Activated T-cell treated with anti-CD3 and anti-CD28 coated beads, Interleukin-2, amount 50 U/mL, for 48 hours (primary cell): ENCODE measurements at places on chromosomes 13 and 19.

DNA sequence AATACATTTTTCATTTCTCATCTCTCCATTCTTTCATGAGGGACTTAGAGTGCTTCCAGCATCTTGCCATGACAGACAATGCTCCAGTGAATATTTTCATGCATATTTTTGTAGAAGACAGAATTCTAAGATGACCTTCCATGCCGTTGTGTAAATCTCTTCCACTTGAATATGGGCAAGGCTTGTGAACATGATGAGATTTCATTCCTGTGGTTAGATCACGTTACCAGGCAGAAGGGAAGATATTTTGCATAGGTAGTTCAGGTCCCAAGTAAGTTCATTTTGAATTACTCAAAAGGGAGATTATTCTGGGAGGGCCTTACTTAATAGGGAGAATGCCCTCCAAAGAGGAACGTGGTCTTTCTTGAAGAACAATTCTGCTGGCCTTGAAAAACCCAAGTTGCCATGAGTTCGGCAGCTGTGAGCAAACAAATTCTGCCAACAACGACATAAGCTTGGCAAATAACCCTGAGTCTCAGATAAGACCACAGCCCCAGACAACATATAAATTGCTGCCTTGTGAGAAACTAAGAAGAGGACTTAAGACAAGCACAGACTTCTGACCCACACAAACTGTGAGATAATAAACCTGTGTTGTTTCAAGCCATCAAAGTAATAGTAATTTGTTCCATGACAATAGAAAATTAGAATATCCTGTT lies 400.5 kb upstream of the GPC6 start:
- DNase-seq = no peak

DNA sequence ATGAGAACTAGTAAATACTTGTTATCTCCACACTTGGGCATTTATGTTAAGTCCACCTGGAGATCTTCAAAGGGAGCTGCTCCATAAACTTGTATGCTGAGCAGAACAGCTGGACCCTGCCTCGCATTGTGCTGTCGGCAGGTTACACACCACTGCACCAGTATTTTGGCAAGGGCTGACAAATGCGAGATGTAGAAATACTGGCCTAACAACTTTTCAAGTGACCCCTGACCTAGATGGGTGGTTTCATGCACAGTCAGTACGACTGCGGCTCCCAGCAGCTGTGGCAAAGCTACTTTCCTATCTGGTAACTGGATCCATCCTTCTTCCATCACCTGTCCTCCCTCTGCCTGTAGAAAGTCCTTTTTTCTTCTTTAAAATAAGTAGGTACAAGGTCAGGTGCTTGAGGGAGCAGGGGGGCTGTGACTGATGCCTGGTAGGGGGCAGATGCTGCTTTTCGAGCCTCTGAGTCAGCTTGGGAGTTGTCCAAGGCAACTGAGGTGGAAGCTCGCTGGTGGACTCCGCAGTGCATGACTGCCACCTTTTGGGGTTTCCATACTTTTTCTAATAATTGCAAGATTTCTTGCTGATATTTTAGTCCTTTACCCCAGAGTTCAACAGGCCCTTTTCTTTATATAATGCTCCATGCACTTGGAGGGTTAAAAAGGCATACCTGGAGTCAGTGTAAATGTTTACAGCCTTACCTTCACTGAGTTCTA lies 86.8 kb downstream of the SLC25A15 start:
- no peak for DNase-seq

DNA sequence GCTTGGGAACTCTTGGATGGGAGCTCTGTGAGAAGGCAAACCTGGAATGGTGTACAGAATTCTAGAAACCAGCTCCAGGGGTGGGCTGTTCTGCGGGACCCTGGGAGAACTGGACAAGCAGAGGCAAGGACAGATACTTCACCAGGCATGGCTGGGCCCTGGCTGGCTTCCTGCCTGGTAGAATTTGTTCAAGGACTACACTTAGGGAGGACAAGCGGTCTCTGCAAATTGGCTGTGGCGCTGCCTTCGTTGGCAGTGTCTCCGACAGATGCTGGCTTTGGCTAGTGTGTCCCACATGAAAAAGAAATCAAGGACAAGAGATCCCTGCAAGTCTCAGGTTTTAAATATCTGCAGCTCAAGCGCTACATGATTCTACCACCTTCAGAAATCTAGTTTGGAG lies 12.4 kb downstream of the CEBPG start:
- no peak for DNase-seq

- DNase-seq = no peak
Measured at GRCh38 chr13:77300176-77301037, 26.5 kb downstream of the MYCBP2 start.

DNA sequence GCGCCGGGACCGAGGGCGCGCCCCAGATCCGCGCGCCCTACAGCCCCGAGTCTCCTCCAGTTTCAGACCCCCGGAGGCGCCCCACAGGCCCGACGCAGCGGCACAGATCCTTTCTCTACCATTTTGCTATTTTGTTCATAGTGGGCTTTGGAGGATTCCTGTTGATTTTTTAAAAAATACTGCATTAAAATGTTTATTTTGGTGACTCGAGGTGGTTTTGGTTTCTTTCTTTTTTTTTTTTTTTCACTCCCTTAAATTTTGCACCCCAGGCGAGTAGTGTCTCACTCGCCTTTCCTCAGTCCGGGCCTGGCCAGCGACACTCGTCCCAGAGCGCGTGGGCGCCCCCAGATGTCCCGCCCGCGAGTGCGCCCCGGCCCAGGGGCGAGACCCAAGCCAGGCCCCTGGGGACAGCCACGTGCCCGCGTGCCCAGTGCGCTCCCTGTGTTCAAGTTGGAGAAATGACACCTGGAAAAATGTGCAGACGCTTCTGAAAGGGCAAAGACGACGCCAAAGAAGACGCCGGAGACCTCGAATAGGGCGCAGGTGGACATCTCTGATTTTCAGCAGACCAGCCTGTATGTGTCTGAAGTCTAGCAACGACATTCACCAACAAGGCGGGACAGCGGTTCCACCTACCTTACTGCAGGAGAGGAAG lies 471 bp upstream of the INSR start:
- peak; percentile 48 for DNase-seq

- no peak for DNase-seq
Measured at GRCh38 chr13:23949736-23950135, 52.4 kb upstream of the C1QTNF9B start.

DNA sequence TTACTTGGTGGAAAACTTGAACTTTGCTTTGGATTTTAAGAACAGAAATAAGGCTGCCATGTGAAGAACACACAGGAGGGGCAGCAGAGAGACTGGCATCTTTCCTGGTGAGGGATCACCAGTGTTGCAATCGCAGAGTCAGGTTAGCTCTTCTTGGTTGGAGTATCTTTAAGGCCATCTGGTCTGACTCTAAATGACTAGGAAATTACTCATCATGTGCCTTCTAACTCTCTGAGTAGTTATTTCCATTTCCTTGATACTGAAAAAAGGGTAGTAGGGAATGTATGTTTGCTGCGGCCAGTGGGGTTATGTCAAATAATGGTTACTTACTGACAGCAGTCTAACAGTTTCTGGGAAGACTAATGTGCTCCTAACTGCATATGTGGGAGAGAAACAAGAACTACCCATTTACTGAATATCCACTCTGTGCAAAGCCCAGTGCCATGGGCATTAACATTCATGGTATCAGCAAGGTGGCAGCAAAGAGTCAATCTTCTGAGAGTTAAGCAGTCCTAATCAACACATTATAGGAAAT lies 122.1 kb downstream of the COG6 start:
- DNase-seq = peak; percentile 64

GRCh38 chr13:60501236-60501635 lies 104.2 kb downstream of the TDRD3 start:
- no peak for DNase-seq

GRCh38 chr19:52735734-52736133 lies 890 bp upstream of the ZNF611 start:
- DNase-seq = no peak

GRCh38 chr19:45576682-45577081 lies 7.9 kb downstream of the OPA3 start:
- no peak for DNase-seq

DNA sequence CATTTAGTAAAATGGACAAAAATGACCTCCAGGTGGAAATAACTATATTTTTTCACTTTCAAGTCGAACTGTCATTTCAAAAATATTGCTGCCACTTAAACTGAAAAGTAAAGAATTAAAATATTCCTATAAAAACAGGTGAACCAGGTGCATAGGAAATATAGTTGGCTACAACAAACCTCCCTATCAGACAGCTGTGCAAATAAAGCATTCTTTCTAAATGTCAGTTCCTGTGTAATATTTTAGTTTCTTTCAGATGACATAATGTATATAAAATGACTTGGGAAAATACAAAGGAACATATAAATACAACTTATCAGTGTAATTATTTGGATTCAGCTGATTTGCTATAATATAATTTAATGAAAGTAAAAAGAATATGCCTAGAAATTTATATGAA lies 403.5 kb upstream of the GPC6 start:
- no peak for DNase-seq

- peak; percentile 93 for DNase-seq
Measured at GRCh38 chr19:57191141-57192076, at the start of gene ZNF264. TSS of gene ZNF264 (plus strand) at chr19:57191500. CDS start at chr19:57191914, 414 bp downstream.

GRCh38 chr13:81396192-81396591 lies 1055.3 kb upstream of the SPRY2 start:
- DNase-seq = no peak

- DNase-seq = peak; percentile 65
Measured at GRCh38 chr13:73765651-73766384, 368.4 kb downstream of the KLF12 start.

GRCh38 chr19:9309974-9310446 lies 372 bp upstream of the ZNF699 start:
- DNase-seq = no peak

GRCh38 chr19:32966750-32967149 lies 5.0 kb downstream of the CEP89 start:
- no peak for DNase-seq

DNA sequence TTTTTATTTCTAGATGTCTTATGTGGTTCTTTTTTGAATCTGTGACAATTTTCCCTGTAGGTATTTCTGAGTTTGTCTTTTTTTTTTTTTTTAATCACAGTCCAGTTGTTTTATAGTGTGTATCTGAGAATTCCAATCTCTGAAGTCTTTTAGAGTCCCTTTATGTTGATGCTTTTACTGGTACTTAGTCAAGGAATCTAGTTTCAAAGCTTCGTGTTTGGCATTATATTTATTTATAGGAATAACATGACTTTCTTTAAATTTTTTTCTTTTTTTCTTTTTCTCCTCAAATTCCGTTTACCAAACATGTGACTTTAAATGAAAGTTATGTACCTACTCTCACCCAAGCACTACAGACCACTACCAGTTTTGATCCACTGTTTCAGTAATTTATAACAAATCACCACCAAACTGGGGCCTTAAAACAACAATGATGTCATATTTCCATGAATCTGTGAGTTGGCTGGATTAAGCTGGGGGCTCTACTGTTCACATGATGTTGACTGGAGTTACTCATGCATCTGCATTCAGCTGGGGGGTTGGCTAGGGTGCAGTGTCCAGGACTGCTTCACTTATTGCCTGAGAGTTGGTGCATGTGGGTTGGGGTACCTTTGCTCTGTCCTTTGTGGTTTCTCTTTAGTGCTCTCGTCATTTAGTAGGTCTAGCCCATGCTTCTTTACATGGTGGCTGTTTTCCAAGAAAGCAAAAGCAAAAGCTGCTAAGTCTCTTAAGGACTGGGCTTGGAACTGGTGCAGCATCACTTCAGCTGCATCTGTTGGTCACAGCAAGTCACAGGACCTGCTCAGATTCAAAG lies 22.3 kb downstream of the KCTD4 start:
- DNase-seq = no peak

GRCh38 chr13:27440408-27440807 lies 10.0 kb downstream of the MTIF3 start:
- no peak for DNase-seq

GRCh38 chr13:79560954-79561353 lies 80.0 kb downstream of the NDFIP2 start:
- DNase-seq = no peak

- no peak for DNase-seq
Measured at GRCh38 chr13:113770937-113771336, 11.9 kb downstream of the TMEM255B start.

DNA sequence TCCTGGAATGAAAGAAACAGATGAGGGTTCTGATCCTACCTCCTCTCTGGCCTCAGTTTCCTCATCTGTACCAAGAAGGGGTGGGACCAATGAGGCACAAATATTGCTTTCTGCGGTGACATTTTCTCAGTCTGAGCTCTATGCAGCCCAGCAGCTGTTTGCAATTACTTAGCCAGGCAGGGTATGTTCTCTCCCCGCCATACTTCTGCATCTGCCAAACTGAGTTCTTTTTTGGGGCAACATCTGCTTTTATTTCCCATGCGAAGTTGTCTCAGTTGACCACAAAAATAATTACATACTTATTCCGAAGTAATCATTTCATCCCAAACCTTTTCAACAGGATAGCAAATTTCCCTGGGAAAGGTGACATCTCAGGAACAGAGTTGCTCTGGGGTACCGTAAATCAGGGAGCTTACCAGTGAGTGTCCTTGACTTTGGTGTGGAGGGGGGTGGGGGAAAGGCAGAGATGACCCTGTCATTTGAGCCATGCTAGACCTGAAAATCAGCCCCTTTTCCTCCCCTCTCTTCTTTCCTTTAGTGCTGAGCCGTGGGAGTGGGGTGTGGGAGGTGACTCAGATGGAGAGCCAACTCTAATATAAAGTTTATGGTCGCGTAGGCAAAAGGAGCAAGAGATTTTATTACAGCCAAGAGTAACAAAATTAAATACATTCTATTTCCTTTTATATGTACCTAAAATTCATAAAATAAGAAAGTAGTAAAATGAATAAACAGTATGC lies 165.7 kb upstream of the KL start:
- no peak for DNase-seq

GRCh38 chr13:40149611-40150274 lies 494.3 kb downstream of the COG6 start:
- DNase-seq = no peak

- no peak for DNase-seq
Measured at GRCh38 chr19:10122045-10122444, 2.3 kb upstream of the EIF3G start.

DNA sequence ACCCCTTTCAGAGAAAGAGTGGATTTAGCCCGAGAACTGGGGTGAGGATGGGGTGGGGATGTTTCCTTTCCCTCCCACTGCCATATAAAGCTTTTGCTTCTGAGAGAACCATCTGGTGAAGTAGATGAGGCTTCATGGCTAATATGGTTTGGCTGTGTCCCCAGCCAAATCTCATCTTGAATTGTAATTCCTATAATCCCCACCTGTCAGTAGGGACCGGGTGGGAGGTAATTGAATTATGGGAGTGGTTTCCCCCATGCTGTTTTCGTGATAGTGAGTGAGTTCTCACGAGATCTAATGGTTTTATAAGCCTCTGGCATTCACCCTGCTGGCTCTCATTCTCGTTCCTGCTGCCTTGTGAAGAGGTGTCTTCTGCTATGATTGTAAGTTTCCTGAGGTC lies 270.9 kb downstream of the LMO7 start:
- no peak for DNase-seq

DNA sequence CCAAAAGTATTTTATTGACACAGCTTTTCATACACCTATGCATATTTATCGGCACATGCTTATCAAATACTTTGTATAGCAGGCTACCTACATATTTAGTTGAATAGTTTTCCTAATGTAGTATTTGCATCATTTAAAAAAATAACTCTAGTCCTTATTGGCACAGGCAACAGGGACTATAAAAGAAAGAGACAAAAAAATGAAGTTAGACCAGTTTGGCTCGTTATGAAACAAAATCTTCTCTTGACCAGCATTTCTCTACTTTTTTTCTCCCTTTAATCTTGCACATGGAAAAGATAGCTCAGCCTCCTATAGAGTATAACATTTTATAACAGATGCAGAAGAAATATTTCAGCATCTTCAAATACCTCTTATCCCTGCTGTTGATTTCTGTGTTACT lies 794.8 kb upstream of the MIR17HG start:
- DNase-seq = no peak

- no peak for DNase-seq
Measured at GRCh38 chr13:44763615-44764301, 187.6 kb upstream of the TSC22D1 start.

GRCh38 chr19:38846097-38846496 lies 3.7 kb downstream of the HNRNPL start:
- DNase-seq = no peak
